ENCODE measurements at places on chromosomes 5 and 9. TPM values are rescaled to one million over a fixed set of nuclear protein-coding genes. Genes with fewer than 3 reads are reported as not detected.

Gene SARDH
- total RNA-seq: 4.6 TPM

Gene EQTN
- 1.4 TPM for total RNA-seq

Gene TLX3
- not detected for total RNA-seq

Gene SLC4A9
- total RNA-seq: 2.5 TPM

Gene CTSV
- 0.69 TPM for total RNA-seq

Gene SEMA4D
- 147 TPM for total RNA-seq

Gene DRD1
- 0.25 TPM for total RNA-seq

Gene SV2C
- 0.13 TPM for total RNA-seq

Gene LCN15
- total RNA-seq: not detected

Gene C5orf58
- not detected for total RNA-seq

Gene C9orf152
- total RNA-seq: 1.8 TPM

Gene DIAPH1
- total RNA-seq: 156 TPM

Gene FBP2
- total RNA-seq: not detected

Gene TAF11L9
- not detected for total RNA-seq

Gene PDE8B
- total RNA-seq: 4.5 TPM

Gene OSMR
- total RNA-seq: 118 TPM

Gene TAF1L
- not detected for total RNA-seq

Gene TMEM267
- total RNA-seq: 24.1 TPM

Gene IL13
- total RNA-seq: not detected

Gene LVRN
- total RNA-seq: not detected

Gene PCDHGA3
- 4.0 TPM for total RNA-seq

Gene PCDHB8
- total RNA-seq: 3.7 TPM

Gene TMEM232
- total RNA-seq: 11.3 TPM

Gene RGS7BP
- total RNA-seq: 10.7 TPM

Gene VAV2
- total RNA-seq: 47.1 TPM

Gene AQP7
- total RNA-seq: 11.9 TPM

Gene IL6ST
- total RNA-seq: 378 TPM

Gene PAM
- 293 TPM for total RNA-seq

Gene ACOT12
- not detected for total RNA-seq

Gene RHOBTB3
- total RNA-seq: 54.5 TPM

Gene PKN3
- total RNA-seq: 14.7 TPM

Gene KIF3A
- total RNA-seq: 13.9 TPM

Gene ADAMTS19
- not detected for total RNA-seq

Gene AK6
- total RNA-seq: 31.1 TPM

Gene CD72
- 7.1 TPM for total RNA-seq

Gene FIBCD1
- 0.25 TPM for total RNA-seq

Gene IER5L
- total RNA-seq: 46.9 TPM

Gene SDHA
- 135 TPM for total RNA-seq

Gene STPG3
- 0.38 TPM for total RNA-seq

Gene BHMT2
- 54.8 TPM for total RNA-seq

Gene PHYHD1
- 59.0 TPM for total RNA-seq

Gene C1QTNF2
- 2.8 TPM for total RNA-seq

Gene ADRB2
- 5.0 TPM for total RNA-seq

Gene CTXN3
- total RNA-seq: 0.35 TPM

Gene MYOT
- 0.94 TPM for total RNA-seq

Gene GRIN3A
- total RNA-seq: 0.03 TPM

Gene TPPP
- total RNA-seq: 6.9 TPM

Gene CARD9
- total RNA-seq: 7.0 TPM

Gene TRIM36
- total RNA-seq: 1.8 TPM

Gene AFAP1L1
- total RNA-seq: 14.8 TPM

Gene ECSCR
- total RNA-seq: 34.9 TPM

Gene ELOVL7
- 22.5 TPM for total RNA-seq

Gene FOXE1
- 2.2 TPM for total RNA-seq

Gene COL27A1
- total RNA-seq: 45.6 TPM

Gene SLC6A18
- total RNA-seq: not detected

Gene MARCOL
- total RNA-seq: not detected

Gene IFNA2
- total RNA-seq: not detected

Gene CRHBP
- 8.6 TPM for total RNA-seq

Gene SREK1
- total RNA-seq: 70.0 TPM

Data from kidney (tissue), 22 donors.